ENCODE measurements at places on chromosomes 6 and 20.

DNA sequence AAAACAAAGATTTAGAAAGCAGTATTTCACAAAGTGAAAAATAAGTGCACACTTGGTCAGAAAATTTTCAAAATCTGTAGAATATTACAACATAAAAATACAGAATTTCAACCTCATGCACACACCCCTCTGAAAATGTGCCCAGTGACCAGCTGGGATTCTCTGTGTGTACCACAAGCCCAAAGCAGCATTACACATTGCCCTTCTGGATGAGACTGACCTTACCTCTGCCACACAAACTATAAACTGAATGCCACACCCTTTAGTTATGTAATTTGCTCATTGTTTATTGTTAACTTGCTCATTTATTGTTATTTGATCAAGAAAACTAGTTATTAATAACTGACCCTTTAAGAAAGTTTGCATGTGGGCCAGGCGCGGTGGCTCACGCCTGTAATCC, 303.0 kb downstream of the FOXC1 start:
- DNase-seq, result no peak

DNA sequence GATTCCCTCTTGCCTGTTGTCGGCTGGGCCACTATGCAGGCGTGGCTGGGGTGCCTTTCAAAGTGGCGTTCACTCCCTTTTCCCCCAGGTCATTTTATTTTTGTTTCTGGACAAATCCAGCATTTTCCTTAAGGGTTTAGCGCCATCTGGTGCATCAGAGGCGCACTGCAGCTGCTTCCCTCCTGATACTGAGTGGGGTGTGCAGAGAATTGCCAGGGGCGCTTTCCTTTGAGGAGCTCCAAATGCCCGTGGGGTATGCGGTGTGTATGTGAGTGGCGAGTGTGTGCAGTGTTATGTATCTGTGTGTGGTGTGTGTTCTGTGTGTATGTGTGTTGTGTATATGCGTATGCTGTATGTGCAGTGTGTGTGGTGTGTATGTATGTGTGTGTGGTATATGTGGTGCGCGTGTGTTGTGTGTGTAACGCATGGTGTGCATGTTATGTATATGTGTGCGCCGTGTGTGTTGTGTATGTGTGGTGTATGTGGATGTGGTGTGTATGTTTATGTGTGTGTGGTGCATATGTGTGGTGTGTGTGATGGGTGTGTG, 100.1 kb upstream of the AGPAT4 start:
- DNase-seq, result peak; percentile 86

GRCh38 chr20:45848421-45848820, 8.8 kb downstream of the ACOT8 start:
- DNase-seq, result no peak

DNA sequence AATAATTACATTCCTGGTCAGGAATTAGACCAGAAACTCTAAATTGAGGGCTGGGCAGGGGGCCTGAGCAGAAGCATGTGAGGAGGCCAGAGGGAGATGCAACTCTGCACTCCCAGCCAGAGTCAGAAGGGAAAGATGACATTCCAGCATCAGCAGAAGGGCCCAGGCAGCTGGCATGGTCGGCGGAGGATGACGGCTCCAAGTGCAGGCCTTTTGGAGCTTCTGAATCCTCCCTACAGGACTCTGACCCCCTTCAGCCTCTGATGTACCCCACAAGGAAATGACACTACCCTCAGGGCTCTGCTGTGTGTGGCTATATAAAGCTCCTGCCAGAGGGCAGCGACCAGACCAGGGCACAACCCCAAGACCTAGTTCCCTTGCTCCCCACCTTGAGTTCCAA, 1.9 kb downstream of the LRFN2 start:
- no peak for DNase-seq

GRCh38 chr6:2659381-2659780, 91.3 kb downstream of the MYLK4 start:
- no peak for DNase-seq

Measured in suppressor macrophage treated with lipopolysaccharide for 1 hour (primary cell).